Substantia nigra (tissue), 51 donors: ENCODE measurements at places on chromosomes 3 and 15.

- no peak for DNase-seq
These were observed 2.1 kb upstream of the TNK2 start for GRCh38 chr3:195910499-195910845.

GRCh38 chr3:115398506-115398905 is 224.8 kb upstream of the GAP43 start:
- no peak for DNase-seq

- DNase-seq, result no peak
These were observed 105.0 kb downstream of the CHRNA7 start for GRCh38 chr15:32135335-32135734.

DNA sequence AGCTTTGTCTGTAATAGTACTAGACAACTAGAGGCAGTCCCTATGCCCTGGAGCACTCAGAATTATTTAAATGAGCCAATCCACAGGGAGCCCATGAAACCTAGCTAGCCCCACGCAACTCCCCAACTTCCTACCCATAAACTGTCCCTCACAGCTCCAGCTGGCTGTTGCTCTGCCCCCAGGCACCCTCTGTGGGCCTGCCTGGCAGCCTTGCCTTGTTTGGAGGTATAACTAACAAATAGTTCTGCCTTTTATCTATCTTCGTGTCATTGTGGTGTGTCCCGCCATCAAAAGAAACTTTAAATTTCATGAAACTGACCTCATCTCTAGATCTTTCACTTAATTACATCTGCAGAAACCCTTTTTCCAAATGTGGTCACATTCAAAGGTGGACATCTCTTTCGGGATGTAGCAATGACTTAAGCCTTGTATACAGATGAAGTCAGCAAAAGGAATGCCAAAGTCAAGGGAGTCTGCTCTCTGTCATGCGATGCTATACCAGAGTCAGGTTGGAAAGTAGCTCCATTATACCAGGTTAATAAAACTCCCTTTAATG is 1.8 kb upstream of the RTP3 start:
- DNase-seq, result no peak

GRCh38 chr3:53232641-53233377 is 23.0 kb downstream of the TKT start:
- DNase-seq, result no peak
